ENCODE measurements at places on chromosomes 5 and 9.

GRCh38 chr5:72015103-72015548 lies 92.1 kb upstream of the MAP1B start:
- DNase-seq = no peak

DNA sequence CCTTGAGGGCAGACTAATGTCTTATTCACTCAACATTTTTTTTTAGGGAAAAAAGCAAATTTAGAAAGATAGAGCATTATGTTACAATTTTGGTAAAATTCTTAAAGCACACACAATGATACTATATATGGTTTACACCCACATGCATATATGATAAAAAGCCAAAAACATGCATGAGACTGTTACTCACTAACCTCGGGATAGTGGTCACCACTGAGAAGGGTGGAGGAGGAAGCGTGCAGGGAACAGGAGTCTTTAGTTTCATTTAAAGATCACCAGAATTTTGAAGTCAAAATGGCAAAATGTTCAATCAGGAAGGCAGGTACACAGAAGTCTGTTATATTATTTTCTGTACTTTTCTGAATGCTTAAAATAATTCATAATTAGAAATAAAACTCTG lies 9.2 kb downstream of the ARL15 start:
- DNase-seq = no peak

DNA sequence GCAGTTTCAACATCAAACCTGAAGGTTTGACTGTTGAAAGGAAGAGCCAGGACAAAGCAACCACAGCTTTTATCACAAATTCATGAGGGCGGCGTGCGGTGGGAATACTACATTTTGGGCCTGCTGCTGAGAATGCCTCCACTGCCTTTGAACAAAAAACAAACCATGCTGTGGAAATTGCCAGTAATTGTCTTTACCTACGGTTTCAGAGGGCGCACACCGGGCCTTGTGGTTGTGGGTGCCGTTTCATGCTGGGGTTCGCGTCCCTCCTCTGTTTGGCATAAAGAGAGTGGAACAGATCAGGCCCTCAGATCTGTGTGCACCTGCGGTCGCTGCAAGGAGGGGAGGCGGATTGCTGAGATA lies 27.6 kb upstream of the TCF7 start:
- DNase-seq = peak; percentile 73

DNA sequence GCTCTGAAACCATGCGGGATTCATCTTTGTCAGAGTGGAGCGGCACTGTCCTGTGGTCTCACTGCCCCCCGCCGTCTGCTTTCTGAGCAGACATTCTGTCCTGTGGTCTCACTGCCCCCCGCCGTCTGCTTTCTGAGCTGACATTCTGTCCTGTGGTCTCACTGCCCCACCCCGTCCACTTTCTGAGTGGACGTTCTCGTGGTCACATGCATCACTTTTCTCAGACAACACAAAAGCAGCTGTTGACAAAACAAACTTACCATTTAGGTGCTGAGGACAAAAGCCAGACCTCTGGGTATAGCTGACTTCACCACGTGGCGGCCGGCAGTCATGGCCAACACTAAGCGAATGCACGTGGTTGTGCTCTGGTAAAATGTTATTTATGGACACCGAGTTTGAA lies 2.8 kb downstream of the LRRC14B start:
- no peak for DNase-seq

DNA sequence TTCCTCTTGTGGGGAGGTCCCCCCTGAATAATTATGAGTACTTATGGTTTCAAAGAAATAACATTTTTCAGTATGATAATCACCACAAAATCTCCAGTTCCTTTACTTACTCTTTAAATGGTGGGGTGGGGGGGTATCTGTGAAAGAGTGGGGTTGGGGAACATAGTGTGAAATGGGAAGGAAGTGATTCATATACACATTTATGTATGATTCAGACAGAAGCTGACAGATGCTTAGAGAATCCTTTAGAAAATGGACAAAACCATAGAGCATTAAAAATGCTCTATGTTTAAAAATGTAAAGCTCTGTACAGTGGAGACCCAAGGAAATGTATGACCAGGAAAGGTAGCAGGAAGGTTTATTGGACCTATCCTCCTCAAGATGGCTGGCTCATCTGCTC lies 267.5 kb upstream of the GRIA1 start:
- DNase-seq = no peak

DNA sequence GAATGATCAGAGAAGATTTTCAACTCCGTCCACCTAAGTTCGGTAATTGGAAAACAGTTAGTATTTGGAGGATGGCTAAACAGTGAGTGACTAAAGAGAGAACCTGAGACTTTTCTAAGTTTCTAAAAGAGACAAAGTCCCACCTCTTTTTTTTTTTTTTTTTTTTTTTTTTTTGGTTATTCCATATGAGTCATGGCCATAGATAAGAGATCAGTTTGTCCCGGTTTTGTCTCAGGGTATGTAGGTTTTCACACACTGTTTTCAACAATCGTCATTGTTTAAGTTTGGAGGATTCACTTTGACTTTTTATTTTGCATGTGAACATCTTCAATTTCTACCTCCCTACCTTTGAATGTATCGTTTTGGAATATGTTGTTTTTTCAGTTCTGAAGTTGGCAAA lies 85.9 kb downstream of the NTRK2 start:
- DNase-seq = no peak

- no peak for DNase-seq
These were observed 4.1 kb downstream of the NFIL3 start for GRCh38 chr9:91419222-91420191.

GRCh38 chr5:38551030-38552017 lies 5.1 kb downstream of the LIFR start:
- DNase-seq = no peak

- DNase-seq = no peak
These were observed 28.8 kb downstream of the PDE8B start for GRCh38 chr5:77239126-77239741.

DNA sequence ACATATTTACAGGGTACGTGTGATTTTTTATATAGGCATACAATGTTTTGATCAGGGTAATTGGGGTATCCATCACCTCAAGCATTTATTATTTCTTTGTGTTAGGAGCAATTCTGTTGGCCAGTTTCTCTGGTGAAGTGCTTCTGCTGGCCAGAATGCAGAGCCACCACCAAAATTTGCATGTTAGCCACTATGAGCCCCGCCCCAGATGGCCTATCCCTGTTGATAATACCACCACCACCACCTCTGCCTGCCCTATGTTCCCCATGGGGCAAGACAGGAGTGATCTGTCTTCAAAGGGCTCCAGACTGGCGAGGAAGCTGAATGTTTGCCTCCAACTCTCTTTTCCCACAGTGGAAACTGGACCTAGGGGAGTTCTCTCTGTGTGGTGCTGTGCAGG lies 26.0 kb upstream of the JAK2 start:
- no peak for DNase-seq

GRCh38 chr9:126806336-126806735 lies 1.5 kb downstream of the ZBTB43 start:
- DNase-seq = no peak

DNA sequence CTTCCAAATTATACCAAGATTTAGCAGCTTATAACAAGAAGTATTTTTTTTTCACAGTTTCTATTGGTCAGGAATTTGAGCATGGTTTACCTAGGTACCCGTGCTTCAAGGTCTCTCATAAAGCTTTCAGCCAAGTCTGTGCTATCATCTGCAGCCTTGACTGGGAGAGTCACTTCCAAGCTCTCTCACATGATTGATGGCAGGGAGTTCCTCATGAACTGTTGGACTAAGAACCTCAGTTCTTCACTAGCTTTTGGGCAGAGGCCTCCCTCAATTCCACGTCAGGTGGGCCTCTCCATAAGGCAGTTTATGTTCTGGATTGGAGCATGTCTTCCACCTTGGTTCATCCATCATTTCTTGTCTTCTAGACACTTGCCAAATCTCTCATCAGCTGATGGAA lies 39.9 kb upstream of the APC start:
- DNase-seq = no peak

- DNase-seq = no peak
These were observed 72.3 kb upstream of the NIPAL4 start for GRCh38 chr5:157387683-157388093.
